ENCODE measurements at places on chromosomes 16 and 17. TPM values are rescaled to one million over a fixed set of nuclear protein-coding genes. Genes with fewer than 3 reads are reported as not detected.

Gene PPM1D
- total RNA-seq: 13.1 TPM

Gene ENKD1
- 18.3 TPM for total RNA-seq

Gene CPHXL2
- total RNA-seq: not detected

Gene ARHGAP23
- total RNA-seq: 2.6 TPM

Gene TBC1D3G
- total RNA-seq: 7.2 TPM

Gene CDH15
- total RNA-seq: not detected

Gene CBFA2T3
- 1.7 TPM for total RNA-seq

Gene FAM20A
- total RNA-seq: not detected

Gene TMC5
- total RNA-seq: not detected

Gene TEX19
- total RNA-seq: 0.17 TPM

Gene C17orf107
- 3.4 TPM for total RNA-seq

Gene TNFRSF17
- not detected for total RNA-seq

Gene CD300A
- total RNA-seq: 3.9 TPM

DNA sequence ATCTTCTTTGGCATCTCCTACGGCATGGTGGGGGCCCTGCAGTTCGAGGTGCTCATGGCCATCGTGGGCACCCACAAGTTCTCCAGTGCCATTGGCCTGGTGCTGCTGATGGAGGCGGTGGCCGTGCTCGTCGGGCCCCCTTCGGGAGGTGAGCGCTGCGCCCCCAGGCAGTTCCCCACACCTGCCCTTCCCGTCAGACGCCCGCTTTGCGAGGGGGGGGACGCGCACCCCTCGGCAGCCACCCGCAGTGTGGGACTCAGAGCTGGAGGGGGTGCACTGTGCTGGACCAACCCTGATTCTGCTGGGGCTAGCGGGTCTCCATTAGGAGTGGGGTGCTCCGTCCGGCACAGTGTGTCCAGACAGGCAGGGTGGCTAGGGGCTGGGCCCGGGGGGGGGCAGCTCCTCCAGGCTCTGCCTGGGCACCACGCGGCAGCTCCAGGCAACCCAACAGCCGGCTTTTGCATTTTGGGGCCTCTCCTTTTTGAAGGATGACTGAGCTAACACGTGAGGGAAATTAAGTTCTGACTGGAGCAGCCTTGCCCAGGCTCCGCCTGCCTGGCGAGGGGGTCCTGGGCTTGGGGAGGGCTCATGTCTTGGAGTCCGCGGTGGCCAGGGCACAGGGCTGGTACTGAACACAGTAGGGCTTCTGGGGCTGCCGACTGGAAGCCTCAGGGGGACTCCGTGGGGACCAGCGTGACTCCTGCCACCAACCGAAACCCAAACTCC lies 9.1 kb downstream of the SLC16A3 start:
- no peak for DNase-seq

DNA sequence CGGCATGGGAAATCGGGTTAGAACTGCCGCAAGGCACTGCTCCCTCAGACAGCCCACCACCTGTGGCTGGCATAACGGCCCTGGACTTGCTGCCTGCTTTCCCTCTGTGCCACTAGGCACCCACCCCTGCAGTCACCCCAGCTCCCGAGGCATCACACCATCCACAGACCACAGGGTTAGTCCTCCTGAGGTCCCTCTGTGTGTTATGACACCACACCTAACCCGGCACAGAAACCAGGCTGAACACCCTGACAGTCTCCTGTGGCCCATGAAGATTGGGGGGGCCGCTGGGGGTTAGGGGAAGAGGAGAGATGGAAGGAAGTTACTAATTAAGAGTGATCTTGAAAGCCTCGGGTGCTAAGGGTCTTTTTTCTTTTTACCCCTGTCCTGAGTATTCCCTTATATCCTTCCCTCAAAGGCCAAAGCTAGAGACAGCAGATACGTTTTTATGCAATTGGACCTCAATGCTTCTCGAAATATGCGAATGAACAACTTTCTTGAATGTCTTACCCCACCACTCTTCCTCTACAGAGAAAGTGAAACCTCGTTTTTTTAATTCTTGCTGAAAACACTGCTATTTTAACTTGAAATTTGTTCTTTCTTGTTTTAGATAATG lies 7.0 kb downstream of the CYTH1 start:
- peak; percentile 89 for DNase-seq

DNA sequence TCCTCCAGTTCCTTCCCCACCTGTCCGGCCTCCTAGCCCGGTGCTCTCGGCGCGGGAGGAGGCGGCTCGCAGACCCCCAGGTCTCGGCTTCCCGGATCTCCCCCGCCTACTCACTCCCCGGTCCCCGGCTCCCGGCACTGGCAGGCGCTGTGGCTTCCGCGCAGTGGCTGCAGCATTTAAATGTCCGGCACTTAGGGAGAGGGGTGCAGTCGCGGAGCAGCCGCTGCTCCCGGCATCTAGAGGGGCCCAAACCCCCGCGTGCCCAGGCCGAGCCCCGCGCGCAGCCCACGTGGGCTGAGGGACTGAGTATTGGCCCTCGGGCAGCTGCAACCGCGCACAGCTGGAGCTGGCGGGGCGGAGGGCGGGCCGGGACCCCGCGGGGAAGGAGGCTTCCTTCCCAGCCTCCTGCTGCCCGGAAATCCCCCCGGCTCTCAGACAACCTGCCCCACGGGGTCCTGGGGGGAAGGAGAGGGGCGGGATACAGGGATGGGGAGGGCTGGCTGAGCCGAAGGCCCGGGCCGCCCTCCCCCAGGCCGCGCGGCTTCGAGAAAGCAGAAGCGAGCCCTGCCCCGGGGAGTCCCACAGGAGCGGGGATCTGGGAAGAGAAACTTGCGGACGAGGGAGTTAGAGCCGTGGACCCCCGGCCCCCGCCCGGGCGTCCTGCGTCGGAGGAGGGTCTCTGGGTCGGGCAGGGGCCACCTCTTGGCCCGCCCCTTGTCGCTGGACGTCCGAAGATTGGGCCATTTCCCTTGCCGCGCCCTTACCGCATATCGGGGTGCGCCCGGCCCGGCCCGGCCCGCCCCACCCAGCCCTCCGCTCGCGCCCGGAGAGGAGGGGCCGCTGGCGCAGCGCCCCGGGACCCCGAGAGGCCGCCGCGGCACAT lies at the start of gene MMP25:
TSS of gene MMP25 (plus strand) at position 804 of the 883 bp plus-strand sequence. CDS start 357 bp downstream, outside the sequence.
- peak; percentile 47 for DNase-seq

- DNase-seq: no peak
Observed at GRCh38 chr17:45312477-45313420, 4.1 kb downstream of the MAP3K14 start.

GRCh38 chr16:46482895-46483294 lies 138.3 kb downstream of the SHCBP1 start:
- no peak for DNase-seq

DNA sequence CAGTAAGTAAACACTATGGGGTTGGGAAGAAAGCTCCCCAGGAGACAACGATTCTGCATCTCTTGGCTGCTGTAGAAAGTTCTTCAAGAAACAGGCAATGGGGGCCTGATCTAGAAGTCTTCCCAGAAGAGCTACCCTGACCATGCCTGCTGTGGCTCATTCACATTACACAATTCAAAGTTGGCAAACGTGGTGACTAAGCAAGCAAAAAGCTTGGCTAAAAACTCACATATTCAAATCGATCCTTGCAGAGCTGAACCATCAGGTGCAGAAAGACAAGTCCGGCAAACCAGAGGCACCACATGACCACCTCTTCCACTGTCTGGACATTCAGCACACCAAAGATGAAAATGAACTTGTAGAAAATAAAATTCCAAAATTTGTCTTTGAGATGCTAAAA lies 16.1 kb downstream of the AMFR start:
- DNase-seq: no peak

- DNase-seq: no peak
Observed at GRCh38 chr16:84055366-84055765, 12.8 kb upstream of the SLC38A8 start.

DNA sequence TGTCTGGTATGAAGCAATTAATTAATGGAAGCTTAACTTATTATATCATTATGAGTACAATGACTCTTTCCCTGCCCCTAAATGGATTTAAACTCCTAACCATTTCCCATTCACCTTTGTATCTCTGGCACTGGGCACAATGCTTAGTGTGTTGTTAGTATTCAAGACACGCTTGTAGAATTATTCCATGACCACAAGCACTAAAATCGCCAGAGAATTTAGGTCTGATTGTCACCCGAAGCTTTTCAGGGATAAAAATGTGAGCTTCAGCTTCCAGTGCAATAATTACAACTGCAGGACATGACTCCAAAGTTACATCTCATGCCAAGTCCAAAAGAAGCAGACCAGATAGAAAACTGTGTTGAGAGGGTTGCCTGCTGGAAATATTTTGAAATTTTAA lies 101.6 kb downstream of the CDH8 start:
- no peak for DNase-seq

GRCh38 chr16:7268182-7268581 lies 64.5 kb upstream of the RBFOX1 start:
- no peak for DNase-seq

GRCh38 chr17:945672-946071 lies 33.9 kb downstream of the NXN start:
- DNase-seq: no peak

- no peak for DNase-seq
Observed at GRCh38 chr17:36024106-36024869, 6.5 kb upstream of the CCL23 start.

GRCh38 chr16:47728205-47728604 lies 267.1 kb downstream of the PHKB start:
- no peak for DNase-seq

GRCh38 chr16:71771571-71771970 lies 37.1 kb downstream of the AP1G1 start:
- DNase-seq: no peak

DNA sequence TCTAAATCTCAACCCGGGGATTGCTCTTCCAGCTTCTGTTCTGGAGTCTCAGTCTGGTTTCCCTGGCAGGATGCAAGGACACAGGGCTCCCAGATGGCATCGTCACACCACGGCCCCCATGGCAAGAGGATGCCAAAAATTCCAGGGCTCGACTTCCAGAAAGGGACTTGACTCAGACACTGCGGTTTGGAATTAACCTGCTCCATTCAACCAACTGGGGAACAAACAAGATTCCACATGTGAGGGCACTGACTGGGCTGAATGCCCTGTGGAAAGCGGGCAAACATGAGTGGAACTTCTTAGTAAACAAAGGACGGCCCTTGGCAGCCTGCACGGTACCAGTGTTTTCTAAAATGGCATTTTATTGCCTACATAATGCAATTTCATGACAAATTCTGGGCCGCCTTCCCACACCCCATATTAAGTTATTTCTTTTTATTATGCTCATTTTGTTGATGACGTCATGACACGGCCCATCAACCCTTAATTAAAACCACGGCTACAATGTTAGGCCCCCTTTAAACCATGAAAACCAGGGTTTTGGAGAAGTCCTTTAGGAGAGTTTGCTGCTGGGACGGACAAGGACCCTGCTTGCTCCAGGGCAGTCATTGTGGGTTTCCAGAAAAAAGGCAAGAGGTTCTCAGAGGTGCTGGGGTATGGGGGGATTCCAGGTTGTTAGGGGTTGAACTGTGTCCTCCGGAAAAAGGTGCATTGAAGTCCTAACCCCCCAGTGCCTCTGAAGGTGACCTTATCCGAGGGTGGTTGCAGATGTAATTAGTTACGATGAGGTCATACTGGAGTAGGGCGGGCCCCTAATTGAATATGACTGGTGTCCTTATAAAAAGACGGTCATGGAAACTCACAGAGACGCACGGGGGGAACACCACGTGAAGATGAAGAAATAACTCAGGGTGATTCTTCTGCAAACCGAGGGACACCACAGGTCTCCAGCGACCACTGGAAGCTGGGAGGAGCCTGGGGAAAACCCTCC lies 205.6 kb downstream of the FOXL1 start:
- no peak for DNase-seq
